Activated CD4-positive, alpha-beta memory T cell treated with anti-CD3 and anti-CD28 coated beads, Interleukin-2, amount 10 ng/mL, durations not matched to agents 7 days and 5 days (primary cell): ENCODE measurements at places on chromosomes 11 and 22. TPM values are rescaled to one million over a fixed set of nuclear protein-coding genes. Genes with fewer than 3 reads are reported as not detected.

Gene PGA5
- not detected for total RNA-seq

Gene PLXNB2
- 23.5 TPM for total RNA-seq

Gene CXCR5
- total RNA-seq, result 0.86 TPM

DNA sequence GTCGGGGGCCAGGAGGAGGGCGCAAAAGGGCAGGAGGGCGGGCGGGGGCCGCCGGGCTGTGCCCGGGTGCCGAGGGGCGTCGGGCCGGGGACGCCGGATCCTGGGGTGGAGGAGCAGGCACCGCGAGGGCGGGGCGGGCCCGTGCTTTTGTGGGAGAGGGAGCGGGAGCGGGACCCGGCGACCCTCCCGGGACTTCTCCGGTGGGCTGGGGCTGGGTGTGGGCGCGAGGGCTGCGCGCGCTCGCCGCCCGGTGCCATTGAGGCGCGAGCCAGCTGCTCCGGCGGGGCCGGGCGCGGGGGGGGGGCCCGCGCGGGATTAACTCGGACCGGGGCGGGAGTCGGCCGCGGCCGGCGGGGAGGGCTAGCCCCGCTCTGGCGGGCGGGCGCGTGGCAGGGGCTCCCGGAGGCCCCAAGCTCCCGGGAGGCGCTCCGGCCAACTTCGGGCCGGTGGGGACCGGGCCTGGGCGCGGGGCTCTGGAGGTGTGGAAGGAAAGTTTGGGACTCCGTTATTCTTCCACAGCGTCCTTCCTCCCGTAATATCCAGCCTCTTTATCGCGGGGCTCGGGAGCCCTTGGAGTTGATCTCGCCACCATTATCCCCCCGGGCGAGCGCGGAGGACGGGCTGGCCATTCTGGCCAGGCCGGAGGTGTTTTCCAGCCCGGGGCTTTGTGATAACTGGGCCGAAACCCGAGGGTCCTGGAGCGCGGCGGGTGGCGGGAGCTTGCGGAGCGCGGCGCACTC is 936 bp downstream of the CECR2 start:
- DNase-seq, result no peak

GRCh38 chr22:33400061-33400840 is 342.1 kb upstream of the SYN3 start:
- no peak for DNase-seq
